ENCODE measurements at places on chromosomes 7 and 10.

DNA sequence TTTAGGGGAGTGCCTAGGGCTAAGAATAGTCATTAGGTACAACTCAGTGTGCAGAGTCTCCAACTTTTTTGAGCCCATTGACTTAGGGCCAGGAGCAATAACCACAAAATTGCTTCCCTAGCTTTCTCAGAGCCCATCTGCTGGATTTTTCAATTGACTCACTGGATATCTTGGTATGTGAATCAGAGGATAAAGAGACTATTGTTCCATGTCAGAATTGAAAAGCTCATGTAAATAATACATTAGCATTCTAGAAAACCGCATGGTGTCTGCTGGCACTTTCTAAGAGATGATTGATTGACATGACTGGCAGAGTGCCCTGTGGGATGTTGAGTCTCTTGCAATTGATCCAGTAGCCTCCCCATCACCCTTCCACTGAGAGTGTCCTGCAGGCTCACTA lies 246.2 kb downstream of the CCDC7 start:
- no peak for DNase-seq

- DNase-seq = no peak
Measured at GRCh38 chr10:32004161-32004591, 52.0 kb downstream of the KIF5B start.

GRCh38 chr7:100570954-100571828 lies 2.5 kb downstream of the SAP25 start:
- DNase-seq = no peak

- no peak for DNase-seq
Measured at GRCh38 chr10:85524001-85524666, 842.5 kb downstream of the GRID1 start.

GRCh38 chr7:74078461-74078860 lies 5.1 kb upstream of the LIMK1 start:
- no peak for DNase-seq

DNA sequence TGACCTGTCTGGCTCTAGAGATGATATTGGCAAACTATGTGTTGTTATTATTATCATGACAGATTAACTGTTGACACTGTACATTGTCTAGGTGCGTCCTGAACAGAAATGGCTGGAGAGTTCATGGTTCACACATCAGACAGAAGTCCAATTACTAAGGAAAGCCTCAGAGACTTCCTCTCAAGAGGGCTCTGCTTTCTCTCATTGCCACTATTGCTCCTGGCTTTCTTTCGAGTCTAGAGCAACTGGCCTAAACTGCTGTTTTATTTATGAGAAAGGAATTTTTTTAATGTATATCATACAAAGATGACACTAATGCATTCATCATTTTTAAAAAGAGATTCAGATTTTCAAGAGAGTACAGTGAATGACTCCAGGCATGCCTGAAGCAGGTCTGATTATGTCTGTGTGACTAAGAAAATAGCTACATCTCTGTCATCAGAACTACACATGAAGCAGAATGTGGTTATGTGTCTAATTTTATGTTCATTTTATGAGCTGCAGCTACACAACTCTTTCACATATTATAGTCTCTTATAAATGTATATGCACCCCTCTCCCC lies 30.4 kb downstream of the NRCAM start:
- no peak for DNase-seq

DNA sequence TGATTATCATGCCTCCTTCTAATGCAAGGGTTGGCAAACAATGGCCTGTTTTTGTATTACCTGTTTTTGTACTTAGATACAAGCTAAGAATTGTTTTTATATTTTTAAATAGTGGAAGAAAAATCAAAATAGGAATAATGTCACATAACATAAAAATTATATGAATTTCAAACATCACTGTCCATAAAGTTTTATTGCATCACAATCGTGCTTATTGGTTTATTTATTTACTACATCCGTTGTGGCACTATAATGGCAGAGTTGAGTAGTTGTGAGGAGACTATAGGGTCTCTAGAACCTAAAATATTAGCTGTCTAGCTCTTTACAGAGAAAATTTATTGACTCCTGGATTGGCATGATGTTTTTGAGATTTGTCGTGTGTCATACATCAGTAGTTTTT lies 4.1 kb downstream of the KIF20B start:
- DNase-seq = no peak

- no peak for DNase-seq
Measured at GRCh38 chr7:11847336-11847735, 15.3 kb upstream of the THSD7A start.

DNA sequence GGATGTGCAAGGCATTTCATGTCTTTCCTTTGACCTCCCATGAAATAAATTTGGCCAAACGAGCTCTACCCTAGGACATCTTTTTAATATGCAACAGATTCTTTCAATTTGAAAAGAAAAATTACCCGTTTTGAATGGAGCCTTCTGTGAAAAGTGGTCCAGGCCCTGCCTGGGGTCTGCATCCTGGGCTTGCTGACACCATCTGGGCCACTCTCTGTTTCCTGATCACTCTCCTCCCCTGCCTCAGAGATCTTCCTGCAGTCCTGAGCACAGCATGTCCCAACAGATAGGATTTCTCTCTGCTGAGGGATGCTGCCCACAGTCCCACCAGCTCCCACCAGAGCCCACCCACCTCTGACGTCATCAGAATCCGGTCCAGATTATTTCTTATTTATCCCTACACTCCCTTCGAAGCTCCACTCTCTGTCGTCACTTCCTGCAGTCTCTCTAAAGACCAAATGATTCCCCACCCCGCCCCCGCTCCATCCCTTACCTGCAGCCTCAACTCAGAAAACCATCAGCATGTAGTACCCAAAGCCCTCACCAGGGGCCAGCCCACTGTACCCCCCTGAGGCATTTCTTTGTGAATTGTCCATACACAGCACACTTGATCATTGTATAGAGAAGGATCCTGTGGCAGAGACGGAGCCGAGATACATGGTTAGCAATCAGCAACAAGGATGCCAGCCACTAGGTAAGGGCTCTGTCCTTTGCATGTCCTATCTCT lies 192.1 kb upstream of the MGMT start:
- no peak for DNase-seq

DNA sequence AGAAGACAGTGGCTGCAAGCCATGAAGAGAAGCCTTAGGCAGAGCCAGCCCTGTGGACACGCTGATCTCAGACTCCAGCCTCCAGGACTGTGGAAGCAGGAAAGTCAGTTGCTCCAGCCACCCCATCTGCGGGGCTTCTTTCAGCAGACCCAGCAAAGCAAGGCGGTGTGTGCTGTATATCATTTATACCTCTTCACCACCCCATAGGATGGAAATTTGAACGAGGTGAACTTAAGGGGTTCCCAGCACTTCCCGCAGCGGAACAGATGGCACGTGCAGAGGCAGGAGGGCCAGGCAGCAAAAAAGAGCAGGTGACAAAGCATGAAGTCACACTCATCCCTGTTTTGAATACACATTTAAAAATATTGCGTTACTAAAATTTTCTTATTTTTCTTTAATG lies 159.4 kb downstream of the ADARB2 start:
- no peak for DNase-seq

DNA sequence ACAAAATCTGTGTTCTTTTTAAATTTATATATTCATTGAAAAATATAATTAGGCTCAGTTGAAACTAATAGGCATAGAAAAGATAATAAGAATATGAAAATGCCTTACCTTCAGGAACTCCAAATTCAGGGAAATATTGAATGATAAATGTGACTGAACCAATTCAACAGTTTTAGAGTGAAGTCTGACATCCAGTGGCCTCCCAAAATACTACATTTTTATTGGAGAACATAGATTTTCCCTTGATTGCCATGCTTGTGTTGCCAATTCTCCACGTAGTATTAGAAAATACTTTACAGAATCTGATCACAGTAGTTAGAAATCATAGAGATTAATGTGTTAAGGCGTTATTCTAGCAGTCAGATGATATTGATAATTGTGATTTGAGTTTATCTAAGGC lies 1246.7 kb downstream of the GATA3 start:
- DNase-seq = no peak

- DNase-seq = no peak
Measured at GRCh38 chr10:132448248-132448731, 51.3 kb downstream of the PWWP2B start.

DNA sequence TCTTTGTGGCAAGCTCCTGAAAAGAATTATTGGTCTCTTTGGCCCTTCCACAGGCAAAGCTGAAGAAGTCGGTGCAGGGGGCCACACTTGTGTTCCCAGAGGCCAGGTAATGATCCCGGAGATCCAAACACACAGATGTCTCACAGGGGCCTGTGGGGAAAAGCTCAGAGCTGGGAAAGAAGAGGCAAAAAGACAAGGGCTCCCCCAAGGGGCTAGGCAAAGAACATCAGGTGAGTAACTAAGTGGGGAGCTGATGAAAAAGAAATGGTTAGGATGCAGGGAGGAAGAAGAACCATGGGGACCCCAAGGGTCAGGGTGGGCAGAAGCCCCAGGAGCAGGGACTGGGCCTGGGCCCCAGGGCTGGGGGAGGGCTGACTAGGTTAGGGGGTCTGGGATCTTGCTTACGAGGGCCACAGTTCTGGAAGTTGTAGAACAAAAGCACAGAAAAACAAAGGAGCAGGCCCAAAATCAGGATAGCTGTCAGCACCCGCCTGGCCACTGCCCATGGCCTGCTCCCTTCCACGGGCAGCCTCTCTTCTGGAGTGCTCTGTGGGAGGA lies 1.1 kb downstream of the KEL start:
- DNase-seq = no peak

- DNase-seq = no peak
Measured at GRCh38 chr10:8187171-8187666, 132.7 kb downstream of the GATA3 start.

GRCh38 chr7:50145801-50146338 lies 52.8 kb upstream of the ZPBP start:
- no peak for DNase-seq

DNA sequence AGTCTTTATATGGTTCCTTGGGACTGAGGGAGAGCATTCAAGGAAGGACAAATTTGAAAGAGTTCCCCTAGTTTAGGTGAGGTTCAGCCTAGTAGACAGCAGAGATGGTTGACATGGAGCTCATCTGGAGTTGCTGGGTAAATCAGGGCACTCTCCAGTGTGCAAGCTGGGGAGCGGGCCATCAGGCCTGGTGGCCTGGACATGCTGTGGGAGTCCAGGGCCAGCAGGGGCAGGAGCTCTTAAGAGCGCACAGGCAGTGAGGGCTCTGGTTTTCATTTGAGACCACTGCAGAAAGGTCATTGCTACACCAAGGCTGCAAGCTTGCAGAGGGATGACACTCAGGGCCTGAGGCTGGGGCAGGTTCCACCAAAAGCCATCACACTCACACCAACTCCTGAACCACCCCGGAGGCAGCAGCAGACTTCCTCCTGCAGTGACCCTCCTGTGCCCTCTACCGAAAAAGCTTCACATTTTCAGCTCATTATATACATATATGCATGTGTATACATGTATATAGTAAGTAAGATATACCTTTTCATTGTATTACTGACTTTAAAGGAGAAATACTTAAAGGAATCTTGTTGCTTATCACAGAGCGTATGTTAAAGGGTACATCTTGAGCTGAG lies 39.5 kb downstream of the STEAP1B start:
- DNase-seq = no peak

- DNase-seq = no peak
Measured at GRCh38 chr10:86242761-86243160, 123.8 kb downstream of the GRID1 start.

DNA sequence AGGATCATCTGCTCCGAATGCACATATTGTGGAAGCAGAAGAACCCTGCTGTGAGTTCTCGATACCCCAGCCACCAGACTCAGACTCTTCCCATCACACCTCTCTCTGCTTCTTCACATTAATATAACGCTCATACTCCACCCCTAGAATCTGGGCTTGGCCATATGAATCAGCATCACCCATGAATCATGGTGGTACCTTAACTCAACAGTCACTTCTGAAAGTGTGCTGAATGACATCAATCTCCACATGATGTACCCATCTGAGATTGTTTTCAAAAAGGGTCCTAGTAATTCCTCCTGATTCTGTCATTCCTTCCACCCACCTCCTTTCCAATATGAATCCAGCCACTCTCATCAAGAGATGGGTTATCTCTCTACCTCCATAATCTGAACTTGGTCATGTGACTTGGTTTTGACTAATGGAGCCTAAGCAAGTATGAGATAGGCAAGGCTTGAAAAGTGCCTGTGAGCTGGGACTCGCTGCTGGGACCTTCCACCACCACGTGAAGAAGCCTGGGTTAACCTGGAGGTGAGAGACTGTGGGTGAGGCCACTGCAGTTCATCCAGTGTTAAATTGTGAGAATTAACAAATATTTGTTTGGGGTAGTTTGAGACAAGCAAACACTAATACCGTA lies 15.4 kb downstream of the YWHAG start:
- DNase-seq = no peak

DNA sequence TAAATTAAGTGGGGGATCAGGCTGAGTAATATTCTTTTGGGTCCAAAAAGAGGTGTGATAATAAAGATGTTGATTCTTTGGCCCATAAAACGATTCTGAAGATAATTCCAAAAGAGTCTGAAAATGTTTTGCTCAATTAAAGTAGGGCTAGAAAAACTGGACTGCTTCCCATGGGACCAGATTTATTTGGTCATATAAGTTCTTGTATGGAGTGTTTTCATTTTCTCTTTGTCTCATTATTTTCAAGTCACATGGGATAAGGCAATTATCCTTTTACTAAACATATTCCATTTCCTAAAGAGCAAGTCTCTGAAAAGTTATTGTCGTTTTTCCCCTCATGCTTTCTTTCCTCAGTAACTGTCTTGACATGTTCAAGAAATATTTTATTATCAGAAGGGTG lies 41.5 kb downstream of the CDK6 start:
- no peak for DNase-seq

- no peak for DNase-seq
Measured at GRCh38 chr10:43440463-43441134, 3.7 kb downstream of the ZNF487 start.

- DNase-seq = no peak
Measured at GRCh38 chr7:71484380-71484779, 352.4 kb downstream of the GALNT17 start.

- no peak for DNase-seq
Measured at GRCh38 chr7:95817866-95818640, 45.7 kb downstream of the DYNC1I1 start.

DNA sequence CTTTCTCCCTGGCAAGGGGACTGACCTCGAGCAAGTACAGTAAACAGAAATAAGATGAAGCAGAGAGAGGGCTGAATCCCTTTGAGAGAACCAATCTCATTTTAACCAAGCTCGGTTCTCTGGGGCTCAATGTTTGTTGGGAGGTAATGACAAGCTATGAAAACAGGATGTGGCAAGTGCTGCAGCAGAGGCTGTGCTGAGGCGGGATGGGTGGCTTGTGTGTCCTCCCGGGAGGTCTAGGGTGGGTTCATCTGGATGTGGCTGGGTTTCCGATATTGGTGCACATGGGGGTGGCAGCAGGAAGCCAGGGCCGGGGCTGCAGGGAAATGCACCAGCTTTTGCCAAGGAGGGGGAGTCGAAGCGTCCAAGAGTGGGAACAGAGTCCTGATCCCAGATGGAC lies 84.5 kb downstream of the AOAH start:
- no peak for DNase-seq
